Activated CD4-positive, alpha-beta T cell treated with anti-CD3 and anti-CD28 coated beads for 24 hours (primary cell): ENCODE measurements at places on chromosomes 6 and 20.

- no peak for DNase-seq
These were observed 45.4 kb upstream of the SENP6 start for GRCh38 chr6:75556240-75556639.

GRCh38 chr6:154569156-154569862 is 58.8 kb upstream of the CNKSR3 start:
- no peak for DNase-seq

DNA sequence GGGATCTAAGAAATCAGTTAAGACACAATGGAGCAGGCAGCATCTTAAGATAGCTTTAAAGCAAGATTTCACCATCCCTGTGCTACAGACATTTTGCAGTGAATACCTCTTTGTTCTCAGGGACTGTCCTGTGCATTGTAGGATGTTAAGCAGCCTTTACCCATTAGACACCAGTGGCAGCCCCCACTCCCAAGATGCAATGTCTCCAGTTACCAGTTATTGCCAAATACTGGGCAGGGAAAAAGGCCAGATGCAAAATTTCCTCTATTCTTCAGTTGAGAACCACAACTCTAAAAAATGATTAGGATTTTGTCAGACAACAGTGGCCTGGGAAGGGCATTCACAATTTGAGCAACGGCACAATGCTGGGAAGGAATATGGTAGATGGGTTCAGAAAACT is 6.1 kb downstream of the FBXO5 start:
- no peak for DNase-seq

GRCh38 chr20:37940858-37941257 is 37.9 kb downstream of the VSTM2L start:
- no peak for DNase-seq

- DNase-seq, result no peak
These were observed 383.9 kb downstream of the PLCB1 start for GRCh38 chr20:8515810-8516435.

DNA sequence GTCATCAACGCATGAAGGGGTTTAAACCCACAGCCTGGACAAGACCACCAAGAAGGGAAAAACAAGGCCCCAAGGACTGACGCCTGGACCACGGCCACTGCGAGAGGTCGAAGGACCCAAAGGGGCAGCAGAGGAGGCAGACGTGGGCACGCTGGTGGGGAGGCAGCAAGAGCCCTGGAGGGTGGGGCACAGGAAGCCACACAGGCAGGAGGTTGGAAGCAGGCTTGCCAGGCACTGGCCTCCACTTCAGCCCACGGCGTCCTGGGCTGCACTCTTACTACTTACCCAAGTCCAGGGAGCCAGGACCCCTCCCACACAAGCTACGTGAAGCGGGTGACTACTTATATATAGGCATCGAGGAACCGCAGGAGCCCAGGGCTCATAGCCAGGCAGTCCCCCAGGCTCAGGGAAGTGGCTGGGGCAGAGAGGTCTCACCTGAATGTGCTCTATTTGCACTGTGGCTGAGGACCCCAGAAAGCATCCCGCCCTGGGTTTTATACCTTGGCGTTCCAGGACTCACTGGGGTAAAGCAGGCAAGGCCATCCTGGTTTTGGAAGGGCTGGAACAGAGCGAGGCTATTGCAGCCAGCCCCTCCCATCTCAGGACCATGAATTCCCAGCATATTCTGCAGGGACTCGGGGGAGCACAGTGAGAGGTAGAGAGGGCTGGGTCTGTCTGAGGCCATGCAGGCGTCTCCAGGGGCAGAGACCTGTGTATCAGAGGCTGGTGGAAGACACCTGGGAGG is 113.8 kb upstream of the AFDN start:
- no peak for DNase-seq

DNA sequence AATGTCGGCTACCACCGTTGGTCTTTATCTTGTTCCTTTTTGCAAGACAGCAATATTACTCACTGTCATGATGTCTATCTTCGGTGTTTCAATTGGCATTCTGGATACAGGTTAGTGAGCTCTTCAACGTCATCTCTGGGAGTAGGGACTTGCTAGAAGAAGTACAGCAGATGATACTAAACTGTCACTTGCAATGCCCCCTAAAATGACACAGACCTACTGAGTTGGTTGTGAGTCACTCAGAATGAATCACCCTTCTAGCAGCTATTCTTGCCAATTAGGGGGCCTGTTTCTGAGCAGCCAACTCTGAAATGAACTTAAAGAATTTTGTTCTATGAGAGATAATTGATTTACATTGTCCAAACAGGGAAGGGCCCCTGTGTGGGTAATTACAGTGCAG is 176.5 kb downstream of the SLC16A10 start:
- DNase-seq, result no peak

DNA sequence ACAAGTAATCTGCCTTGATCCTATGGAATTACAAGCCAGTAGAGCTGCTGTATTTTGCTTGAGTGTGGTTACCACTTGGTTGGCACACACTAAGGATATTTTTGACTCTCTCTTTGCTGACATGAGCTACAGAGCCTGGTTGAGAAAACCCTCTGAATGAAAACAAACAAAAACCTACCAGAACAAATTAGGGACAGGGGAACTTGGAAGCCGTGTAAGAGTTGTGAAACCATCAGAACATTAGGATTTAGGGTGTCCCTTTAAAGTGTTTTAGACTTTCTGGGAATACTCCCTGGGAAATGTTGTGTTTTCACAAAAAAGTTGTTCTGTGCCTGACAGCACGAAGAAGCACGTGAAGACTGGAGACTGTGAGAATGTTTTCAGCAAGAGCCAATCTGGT is 20.5 kb upstream of the PDE7B start:
- no peak for DNase-seq
